Activated naive CD8-positive, alpha-beta T cell treated with anti-CD3 and anti-CD28 coated beads, Interleukin-2, amount 10 ng/mL, durations not matched to agents 7 days and 5 days (primary cell): ENCODE measurements at places on chromosomes 11 and 22.

- H3K4me3 ChIP-seq, result peak within 1 kb of the TSS; percentile 79
- H3K4me1 ChIP-seq, result peaks cover 28% of the 10 kb centered on the region
- peak; percentile 100 for DNase-seq
- H3K36me3 ChIP-seq, result peaks cover 10% of the 10 kb centered on the region
These were observed at the start of gene TOLLIP for GRCh38 chr11:1309498-1310317. TOLLIP (minus strand) TSS chr11:1309632; CDS start chr11:1309498, 134 bp downstream.

- no peaks in the 10 kb centered on the region for H3K36me3 ChIP-seq
- peaks cover 9% of the 10 kb centered on the region for H3K27me3 ChIP-seq
- no peak overlapping the region for H3K27ac ChIP-seq
- no peak for DNase-seq
- H3K4me1 ChIP-seq, result no peaks in the 10 kb centered on the region
These were observed 204.5 kb upstream of the NAV2 start for GRCh38 chr11:19508165-19508564.

DNA sequence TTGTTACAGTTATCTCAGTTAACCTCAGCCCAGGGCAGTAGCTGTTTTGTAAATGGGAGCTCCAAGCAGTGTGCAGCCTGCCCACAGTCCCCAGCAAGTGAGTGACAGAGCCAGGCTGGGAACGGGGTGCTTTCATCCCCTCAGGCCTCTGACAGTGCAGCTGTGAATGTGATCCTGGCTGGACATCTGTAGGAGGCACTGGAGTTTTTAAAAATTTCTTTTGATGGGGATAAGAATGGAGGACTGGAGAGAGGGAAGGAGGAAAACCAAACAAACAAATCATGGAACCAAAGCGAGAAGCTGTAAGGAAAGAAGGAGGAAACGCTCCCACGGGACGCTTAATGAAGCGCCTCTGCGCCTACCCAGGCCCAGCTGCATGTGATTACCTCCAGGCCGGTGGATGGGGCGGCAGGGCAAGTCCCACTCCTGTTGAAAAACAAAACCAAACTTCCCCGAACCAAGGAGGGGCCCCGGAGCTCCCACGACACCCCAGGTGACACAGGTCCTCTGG lies 40.6 kb downstream of the SCUBE1 start:
- H3K4me3 ChIP-seq, result no peak overlapping the region
- H3K27me3 ChIP-seq, result peaks cover 3% of the 10 kb centered on the region
- H3K27ac ChIP-seq, result no peak overlapping the region
- no peaks in the 10 kb centered on the region for H3K4me1 ChIP-seq

GRCh38 chr11:2266586-2267305 lies 3.6 kb downstream of the ASCL2 start:
- no peaks in the 10 kb centered on the region for H3K36me3 ChIP-seq
- no peak for DNase-seq
- no peak overlapping the region for H3K27ac ChIP-seq
- peaks cover 22% of the 10 kb centered on the region for H3K4me1 ChIP-seq

- no peak overlapping the region for H3K27ac ChIP-seq
- DNase-seq, result no peak
- H3K4me3 ChIP-seq, result no peak overlapping the region
These were observed 277.5 kb downstream of the CTTN start for GRCh38 chr11:70675697-70676374.

GRCh38 chr11:66979336-66979980 lies 4.4 kb downstream of the C11orf86 start:
- no peaks in the 10 kb centered on the region for H3K36me3 ChIP-seq
- H3K4me3 ChIP-seq, result no peak overlapping the region
- peaks cover 3% of the 10 kb centered on the region for H3K4me1 ChIP-seq
- H3K27me3 ChIP-seq, result peaks cover 11% of the 10 kb centered on the region
- DNase-seq, result no peak

DNA sequence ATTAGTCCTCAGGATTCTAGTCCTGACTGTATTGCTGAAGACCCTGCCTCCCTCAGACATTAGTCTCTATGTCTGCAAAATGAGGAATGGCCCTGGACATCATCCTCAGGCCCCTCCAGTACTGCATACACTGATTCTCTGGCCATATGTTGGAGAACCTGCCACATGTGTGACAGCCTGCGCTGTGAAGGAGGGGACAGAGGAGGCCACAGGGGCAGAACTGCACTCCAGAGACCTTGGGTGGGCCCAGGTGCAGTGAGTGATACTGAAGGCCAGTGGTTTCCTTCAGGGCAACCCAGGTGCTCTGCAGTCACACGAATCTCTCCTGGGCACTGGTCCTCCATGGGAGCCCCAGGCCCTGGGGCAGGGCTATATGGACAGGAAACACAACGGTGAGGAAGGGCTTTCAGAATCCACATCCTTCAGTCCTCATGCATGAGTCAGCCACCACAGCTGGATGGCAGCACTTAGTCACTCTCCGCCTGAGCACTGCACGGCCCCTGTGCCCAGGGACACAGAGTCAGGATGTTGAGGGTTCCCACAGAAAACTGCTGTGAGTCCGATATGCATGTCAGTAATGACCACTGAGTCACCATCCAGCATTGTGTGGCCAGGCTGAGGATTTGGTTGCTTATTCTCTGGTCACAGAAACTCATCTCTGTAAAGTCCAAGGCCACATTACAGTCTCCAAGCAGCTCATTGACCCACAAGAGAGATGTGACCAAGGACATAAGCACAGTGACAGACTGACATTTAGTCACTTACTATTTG lies 39.7 kb downstream of the ME3 start:
- H3K4me1 ChIP-seq, result peaks cover 15% of the 10 kb centered on the region
- peak; percentile 29 for DNase-seq
- H3K27me3 ChIP-seq, result peaks cover 39% of the 10 kb centered on the region
- H3K36me3 ChIP-seq, result no peaks in the 10 kb centered on the region
- H3K27ac ChIP-seq, result no peak overlapping the region

DNA sequence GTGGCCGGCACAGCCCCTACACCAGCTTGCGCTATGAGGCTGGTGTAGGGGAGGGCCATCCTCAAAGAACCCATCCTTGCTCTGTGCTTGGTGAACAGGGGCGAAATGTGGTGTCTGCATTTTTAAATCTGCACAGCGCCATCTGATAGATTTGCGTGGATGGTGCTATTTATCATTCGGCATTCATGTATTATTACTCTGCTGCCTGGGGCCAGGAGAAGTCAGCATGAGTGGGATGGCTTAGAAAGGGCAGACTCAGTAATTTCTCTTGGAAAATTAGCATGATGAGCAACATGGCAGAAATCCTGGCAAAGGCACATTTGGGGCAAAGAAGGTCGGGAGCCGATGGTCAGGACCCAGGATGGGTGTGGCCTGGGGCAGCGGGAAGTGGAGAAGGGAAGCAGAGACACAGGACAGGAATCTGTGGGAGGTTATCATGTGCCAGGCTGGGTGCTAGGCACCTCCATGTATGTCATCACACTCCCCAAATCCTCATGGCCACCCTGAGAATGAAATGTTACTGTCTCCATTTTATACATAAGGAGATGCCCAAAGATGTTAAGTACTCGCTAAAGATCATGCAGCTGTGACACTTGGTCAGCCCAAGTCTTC lies 149.0 kb downstream of the CEP164 start:
- no peak overlapping the region for H3K27ac ChIP-seq
- H3K4me3 ChIP-seq, result no peak overlapping the region

DNA sequence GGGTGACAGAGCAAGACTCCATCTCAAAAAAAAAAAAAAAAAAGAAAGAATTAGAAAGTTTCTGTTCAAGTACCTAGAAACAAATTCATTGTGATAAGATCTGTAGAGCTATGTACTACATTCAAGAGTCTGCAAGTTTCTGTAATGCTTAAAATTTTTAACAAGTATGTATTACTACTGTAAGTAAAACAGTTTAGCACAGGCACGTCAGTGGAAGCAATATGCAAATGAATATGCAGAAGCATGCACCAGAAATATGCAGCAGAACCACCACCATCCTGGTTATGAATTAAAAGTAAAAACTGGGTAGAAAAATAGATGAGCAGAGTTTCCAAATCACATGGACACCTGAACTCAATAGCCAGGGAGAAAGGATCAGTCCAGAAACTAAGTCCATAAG lies 19.3 kb downstream of the SBF2 start:
- H3K4me3 ChIP-seq, result no peak overlapping the region
- no peaks in the 10 kb centered on the region for H3K36me3 ChIP-seq
- no peaks in the 10 kb centered on the region for H3K27me3 ChIP-seq
- DNase-seq, result no peak

GRCh38 chr11:28738549-28738948 lies 630.4 kb downstream of the METTL15 start:
- H3K4me3 ChIP-seq, result no peak overlapping the region
- H3K4me1 ChIP-seq, result no peaks in the 10 kb centered on the region
- H3K36me3 ChIP-seq, result no peaks in the 10 kb centered on the region
- no peaks in the 10 kb centered on the region for H3K27me3 ChIP-seq
- DNase-seq, result no peak

DNA sequence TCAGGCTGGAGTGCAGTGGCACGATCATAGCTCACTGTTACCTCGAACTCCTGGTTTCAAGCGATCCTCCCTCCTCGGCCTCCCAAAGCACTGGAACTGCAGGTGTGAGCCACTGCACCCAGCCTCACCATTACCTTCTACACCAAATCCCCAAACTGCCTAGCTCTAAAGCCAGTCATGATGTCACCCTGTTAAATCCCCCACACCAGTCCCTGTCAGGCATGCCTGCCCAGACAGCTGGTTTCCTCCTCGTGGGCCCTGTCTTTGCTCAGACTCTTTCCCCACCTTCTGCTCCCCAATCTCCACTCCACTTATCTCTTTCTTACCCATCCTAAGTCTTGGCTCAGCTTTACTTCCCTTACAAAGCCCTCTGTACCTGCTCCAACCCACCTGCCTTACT lies 12.5 kb upstream of the EXPH5 start:
- H3K4me3 ChIP-seq, result no peak overlapping the region
- no peak for DNase-seq
- H3K36me3 ChIP-seq, result no peaks in the 10 kb centered on the region
- no peak overlapping the region for H3K27ac ChIP-seq

DNA sequence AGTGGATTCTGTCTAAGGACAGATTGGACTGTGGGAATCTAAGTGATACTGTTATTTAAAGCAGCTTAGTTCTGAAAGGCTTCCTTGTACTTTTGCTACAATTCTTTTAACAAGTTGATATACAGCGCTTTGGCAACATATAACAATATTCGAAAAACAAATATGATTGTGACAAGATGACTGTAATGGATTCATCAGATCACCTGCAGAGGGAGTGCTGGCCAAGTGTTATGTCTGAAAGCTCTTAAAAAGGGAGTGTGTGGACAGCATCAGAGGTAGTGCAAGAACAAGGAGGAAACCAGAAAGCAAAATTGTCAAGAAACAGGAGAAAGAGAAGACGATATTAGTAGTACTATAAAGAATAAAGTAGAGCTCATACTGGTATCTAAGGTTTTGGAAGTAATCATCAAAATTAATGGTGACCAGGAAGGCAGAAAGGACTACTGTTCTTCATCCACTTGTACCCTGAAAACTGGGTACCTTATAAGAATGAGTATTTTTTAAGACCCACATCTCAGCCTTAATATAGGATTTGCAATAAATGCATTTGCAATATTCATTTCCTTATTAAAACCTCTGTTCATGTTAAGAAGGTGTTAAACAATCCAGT lies 1112.0 kb upstream of the CCDC90B start:
- H3K36me3 ChIP-seq, result no peaks in the 10 kb centered on the region
- H3K4me3 ChIP-seq, result no peak overlapping the region
- no peak overlapping the region for H3K27ac ChIP-seq
- DNase-seq, result no peak
- H3K27me3 ChIP-seq, result no peaks in the 10 kb centered on the region

DNA sequence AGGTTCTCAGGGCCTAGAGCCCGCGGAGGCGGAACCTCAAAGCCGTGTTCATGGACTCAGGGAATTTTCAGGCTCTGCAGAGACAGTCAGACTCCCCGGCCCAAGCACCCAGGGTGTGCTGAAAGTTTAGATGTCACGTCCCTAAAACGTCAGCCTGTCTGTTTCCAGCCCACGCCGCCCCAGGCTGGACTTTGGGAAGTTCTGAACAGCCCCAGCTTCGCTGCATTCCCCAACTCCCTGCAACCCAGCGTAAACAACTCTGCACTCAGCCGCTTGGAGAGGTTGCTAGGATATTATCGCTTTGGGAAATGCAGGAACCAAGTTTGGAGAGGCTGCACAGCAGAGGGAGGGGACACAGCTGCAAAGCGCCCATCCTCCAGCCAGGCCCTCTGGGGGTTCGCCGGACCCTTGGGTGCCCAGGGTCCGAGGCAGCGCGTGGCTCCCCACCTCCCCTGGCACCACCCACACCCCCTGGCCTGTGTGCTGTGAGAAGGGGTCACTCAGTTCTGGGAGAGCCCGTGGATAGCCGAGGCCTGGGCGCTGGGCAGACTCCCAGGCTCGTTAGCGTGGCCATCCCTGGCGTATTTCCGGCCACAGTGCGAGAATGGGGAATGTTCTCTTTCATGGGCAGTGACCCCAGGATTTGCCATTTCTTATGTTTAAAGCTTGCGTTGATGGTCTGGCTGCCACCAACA lies 120.5 kb upstream of the FGF3 start:
- no peak overlapping the region for H3K27ac ChIP-seq
- DNase-seq, result peak; percentile 9
- H3K36me3 ChIP-seq, result no peaks in the 10 kb centered on the region
- H3K4me1 ChIP-seq, result no peaks in the 10 kb centered on the region

GRCh38 chr11:122048401-122048800 lies 67.6 kb downstream of the BLID start:
- DNase-seq, result no peak
- H3K36me3 ChIP-seq, result no peaks in the 10 kb centered on the region
- H3K27me3 ChIP-seq, result no peaks in the 10 kb centered on the region
- H3K27ac ChIP-seq, result no peak overlapping the region

GRCh38 chr22:49052023-49052538 lies 775.6 kb downstream of the BRD1 start:
- peak overlapping the region; percentile 84 for H3K4me3 ChIP-seq
- DNase-seq, result peak; percentile 51
- no peaks in the 10 kb centered on the region for H3K4me1 ChIP-seq
- peak overlapping the region; percentile 67 for H3K27ac ChIP-seq
- H3K27me3 ChIP-seq, result no peaks in the 10 kb centered on the region
- H3K36me3 ChIP-seq, result no peaks in the 10 kb centered on the region

GRCh38 chr11:104122011-104122635 lies 41.8 kb downstream of the PDGFD start:
- no peak overlapping the region for H3K4me3 ChIP-seq
- no peaks in the 10 kb centered on the region for H3K36me3 ChIP-seq
- no peak for DNase-seq
- no peaks in the 10 kb centered on the region for H3K4me1 ChIP-seq
- no peaks in the 10 kb centered on the region for H3K27me3 ChIP-seq

- H3K4me3 ChIP-seq, result no peak overlapping the region
- H3K27me3 ChIP-seq, result no peaks in the 10 kb centered on the region
- no peak overlapping the region for H3K27ac ChIP-seq
These were observed 497.1 kb downstream of the BRD1 start for GRCh38 chr22:49330421-49331222.

DNA sequence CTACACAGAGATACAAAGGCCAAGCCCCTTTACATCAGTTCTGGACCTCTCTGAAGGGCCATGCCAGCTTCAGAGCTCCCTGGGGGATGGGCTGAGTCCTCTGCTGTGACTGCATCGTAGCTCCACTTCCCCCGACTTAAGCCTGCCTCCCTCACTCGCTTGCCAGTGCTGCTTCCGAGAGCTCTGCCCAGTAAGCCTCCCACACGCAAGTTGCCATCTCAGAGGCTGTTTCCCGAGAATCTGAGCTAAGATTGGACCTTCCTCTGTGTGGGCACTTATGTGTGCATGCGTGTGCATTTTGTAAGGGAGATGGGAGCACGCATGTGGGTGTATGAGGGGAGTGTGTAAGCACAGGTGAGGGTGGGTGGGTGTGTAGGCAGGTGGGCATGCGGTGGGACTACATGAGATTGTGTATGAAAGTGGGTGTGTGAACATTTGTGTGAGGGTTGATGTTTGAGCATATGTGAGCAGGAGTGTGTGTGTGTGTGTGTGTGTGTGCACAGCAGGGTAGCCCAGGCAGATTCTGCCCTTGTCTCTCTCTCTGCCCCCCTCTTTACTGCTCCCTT lies 163.0 kb upstream of the SYT13 start:
- DNase-seq, result no peak
- H3K36me3 ChIP-seq, result no peaks in the 10 kb centered on the region
- no peak overlapping the region for H3K4me3 ChIP-seq
- H3K27me3 ChIP-seq, result no peaks in the 10 kb centered on the region
